ENCODE measurements at places on chromosomes 11 and 22. TPM values are rescaled to one million over a fixed set of nuclear protein-coding genes. Genes with fewer than 3 reads are reported as not detected.

GRCh38 chr11:26088391-26088790, 243.5 kb upstream of the ANO3 start:
- no peak for DNase-seq

The TTC36 gene
- total RNA-seq = not detected

The SAA2 gene
- not detected for total RNA-seq

DNA sequence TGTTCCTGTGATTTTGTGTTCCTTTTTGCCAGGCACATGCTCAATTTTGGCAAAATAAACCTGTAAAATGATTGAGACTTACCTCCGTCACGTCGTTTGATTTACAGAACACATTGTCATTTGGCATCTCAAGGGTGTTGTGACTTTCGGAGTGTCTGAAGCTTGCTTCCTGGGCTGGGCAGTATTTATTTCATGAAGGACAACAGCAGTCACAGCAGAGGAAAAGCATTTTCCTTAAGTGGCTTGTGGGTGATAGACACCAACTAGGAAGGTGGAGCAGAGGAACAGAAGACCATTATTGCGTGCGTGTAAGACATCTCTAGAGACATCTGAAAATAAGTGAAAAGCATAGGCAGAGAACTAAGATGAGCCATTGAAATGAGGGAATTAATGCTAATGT, 80.2 kb downstream of the SLC36A4 start:
- DNase-seq = no peak

DNA sequence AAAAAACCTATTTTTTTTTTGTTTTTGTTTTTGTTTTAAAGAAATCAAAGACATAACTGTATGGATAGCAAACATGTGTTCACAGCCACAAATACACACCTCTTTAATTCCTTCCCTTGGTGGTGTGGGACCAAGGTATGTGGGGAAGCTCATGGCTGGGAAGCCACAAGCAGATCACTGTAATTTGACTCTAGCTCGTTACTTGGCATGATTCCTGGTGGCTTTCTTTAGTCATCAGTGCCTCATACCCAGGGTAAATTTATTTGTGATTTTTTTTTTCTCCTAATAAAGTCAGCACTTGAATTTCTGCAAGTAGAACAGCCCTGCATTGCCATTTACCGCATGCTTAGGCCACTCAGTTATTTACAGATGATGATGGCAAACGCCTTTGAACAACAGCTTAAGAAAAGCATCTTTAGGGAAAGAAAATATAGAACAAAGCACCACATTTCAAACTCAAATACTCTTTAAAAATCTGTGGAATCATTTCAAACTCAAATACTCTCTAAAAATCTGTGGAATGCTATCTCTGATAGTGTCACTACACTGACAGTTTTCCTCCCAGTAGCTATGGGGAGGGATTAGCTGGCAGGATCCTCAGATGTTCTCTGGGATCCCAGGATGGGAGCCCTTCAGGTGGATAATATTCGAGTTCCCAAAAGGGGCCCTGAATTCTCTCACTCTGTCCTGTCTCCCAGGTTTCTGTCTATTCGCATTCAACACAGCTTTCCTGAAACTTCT, 687.2 kb downstream of the OPCML start:
- DNase-seq = peak; percentile 60

- DNase-seq = no peak
Measured at GRCh38 chr22:26941896-26942636, 284.7 kb downstream of the MIAT start.

GRCh38 chr11:104370478-104370877, 206.5 kb upstream of the PDGFD start:
- DNase-seq = no peak

The CNGA4 gene
- not detected for total RNA-seq

DNA sequence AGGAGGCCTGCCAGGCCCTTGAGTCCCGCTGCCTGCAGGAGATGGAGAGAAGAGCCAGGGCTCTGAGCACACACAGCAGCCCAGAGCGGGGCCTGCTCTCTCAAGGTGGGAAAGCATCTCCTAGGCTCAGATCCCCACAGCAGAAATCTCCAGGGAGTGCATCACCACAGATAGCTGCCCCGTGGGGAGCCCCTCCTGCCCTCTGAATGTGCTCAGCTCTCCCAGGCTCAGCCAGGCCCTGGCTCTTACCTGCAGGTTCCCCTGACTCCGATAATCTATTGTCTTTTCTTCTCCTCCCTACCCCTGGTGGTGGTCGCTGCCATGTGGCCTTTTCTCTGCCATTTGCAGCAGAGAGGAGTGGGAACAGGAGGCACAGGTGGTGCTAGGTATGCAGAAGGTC, 49.9 kb downstream of the BTG4 start:
- DNase-seq = no peak

The C11orf86 gene
- not detected for total RNA-seq

DNA sequence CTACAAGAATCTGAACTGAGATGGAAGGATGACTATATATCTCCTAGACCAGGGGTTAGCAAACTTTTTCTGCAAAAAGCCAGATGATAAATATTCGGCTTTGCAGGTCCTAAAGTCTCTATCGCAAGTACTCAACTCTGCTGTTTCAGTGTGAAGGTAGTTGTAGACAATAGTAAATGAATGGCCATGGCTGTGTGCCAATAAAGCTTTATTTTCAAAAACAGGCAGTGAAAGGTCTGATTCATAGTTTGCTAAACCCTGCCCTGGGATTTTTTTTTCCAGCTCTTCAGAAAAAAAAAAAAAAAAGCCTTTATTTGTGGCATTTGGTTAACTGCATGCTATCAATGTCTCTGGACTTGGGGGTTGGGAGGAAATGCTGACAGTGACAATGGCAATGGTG, 37.5 kb downstream of the FAM227A start:
- DNase-seq = no peak

The RAG1 gene
- 0.25 TPM for total RNA-seq

- DNase-seq = no peak
Measured at GRCh38 chr22:24072361-24072760, 61.3 kb downstream of the CABIN1 start.

The OVCH2 gene
- 10.7 TPM for total RNA-seq

DNA sequence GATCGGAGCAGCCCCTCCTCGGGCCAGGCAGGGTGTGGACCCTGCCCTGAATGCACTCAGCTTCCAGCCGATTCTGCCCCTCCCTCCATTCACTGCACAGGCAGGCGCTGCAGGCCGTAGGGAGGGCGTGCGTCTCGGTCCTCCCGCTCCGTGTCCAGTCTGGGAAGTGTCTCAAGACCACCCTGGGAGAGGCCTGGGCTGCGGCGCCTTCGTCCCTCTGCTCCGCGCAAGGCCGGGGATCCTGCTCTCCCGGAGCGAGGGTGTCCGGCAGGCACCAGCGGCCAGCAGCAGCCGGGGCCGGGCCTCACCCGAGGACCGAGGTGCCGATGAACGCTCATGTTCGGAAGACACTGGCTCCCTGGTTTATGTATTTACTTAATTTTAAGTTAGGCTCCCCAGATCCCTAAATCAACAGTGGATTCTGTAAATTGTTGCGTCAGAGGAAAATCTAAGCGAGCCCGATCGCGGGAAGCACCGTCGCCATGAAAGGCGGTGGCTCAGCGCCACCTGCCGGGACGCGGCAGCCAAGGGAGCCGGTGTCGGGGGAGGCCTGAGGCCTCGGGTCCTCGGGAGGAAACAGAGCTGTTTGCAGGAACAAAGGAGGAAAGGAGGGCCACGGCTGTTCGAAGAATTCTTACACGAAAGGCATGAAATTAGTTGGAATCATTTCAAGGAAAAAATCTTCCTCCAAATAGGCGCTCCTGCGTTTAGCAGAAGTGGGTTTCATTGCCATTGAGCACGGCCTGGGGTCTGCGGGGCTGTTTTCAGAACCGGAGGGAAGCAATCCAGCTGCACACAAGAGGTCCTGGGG, 195.3 kb downstream of the BRD1 start:
- DNase-seq = peak; percentile 77

The NPAT gene
- total RNA-seq = 7.1 TPM

DNA sequence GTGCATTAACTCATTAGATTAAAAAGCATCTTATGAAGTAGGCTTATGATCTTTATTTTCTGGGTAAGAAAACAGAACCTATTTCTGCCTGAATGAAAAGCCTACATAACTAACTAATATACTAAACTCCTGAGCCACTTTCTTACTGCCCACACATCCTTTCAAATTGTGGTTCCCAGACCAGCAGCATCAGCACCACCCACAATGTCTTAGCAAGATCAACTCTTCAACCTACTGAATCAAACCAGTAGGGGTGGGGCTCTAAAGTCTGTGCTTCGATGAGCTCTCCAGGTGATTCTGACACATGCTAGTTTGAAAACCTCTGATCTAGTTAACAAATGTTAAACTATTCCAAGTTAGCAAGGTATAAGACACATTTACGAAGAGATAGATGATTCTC, 462.4 kb downstream of the DLG2 start:
- no peak for DNase-seq

The MS4A6E gene
- total RNA-seq = not detected

GRCh38 chr22:48804811-48805301, 1022.8 kb downstream of the BRD1 start:
- no peak for DNase-seq

DNA sequence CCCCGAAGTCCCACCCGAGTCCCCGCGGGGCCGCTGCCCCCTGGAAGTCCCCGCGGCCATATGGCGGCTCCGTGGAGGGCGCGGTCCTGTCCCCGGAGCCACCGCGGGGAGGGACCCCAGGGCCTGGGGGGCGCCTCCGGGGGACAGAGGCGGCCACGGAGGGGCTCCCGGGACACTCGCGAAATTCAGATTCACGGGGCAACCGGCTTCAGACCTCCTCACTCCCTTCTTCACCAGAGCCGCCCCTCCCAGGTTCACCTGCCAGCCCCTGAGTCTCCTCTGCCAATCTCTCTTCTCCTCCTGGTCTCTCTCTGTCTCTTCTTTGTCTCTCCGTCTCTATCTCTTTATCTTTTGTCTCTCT, 28.2 kb upstream of the TOLLIP start:
- DNase-seq = no peak

DNA sequence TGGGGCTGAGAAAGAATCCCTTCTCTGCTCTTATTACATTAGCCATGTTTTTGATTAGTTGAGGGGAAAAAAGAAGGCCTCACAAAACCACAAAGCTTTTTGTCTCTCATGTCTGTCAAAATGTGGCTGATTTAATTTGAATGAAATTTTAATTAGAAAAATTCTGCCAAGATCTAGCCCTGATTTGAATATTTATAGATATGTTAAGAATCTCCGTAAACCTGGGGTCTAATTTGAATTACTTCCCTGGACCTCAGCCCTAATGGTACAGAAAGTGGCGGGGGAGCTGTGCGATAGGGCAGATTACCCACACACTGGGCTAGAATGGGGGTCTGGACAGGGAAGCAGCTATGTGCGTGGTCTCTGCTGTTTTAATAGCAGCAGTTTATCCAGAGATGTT, 141.3 kb upstream of the TTC12 start:
- no peak for DNase-seq

GRCh38 chr11:130100381-130101095, 30.8 kb downstream of the APLP2 start:
- DNase-seq = peak; percentile 46

The UBQLNL gene
- total RNA-seq = not detected

GRCh38 chr22:48779661-48780596, 1047.7 kb downstream of the BRD1 start:
- no peak for DNase-seq

The TMEM123 gene
- total RNA-seq = 104 TPM

DNA sequence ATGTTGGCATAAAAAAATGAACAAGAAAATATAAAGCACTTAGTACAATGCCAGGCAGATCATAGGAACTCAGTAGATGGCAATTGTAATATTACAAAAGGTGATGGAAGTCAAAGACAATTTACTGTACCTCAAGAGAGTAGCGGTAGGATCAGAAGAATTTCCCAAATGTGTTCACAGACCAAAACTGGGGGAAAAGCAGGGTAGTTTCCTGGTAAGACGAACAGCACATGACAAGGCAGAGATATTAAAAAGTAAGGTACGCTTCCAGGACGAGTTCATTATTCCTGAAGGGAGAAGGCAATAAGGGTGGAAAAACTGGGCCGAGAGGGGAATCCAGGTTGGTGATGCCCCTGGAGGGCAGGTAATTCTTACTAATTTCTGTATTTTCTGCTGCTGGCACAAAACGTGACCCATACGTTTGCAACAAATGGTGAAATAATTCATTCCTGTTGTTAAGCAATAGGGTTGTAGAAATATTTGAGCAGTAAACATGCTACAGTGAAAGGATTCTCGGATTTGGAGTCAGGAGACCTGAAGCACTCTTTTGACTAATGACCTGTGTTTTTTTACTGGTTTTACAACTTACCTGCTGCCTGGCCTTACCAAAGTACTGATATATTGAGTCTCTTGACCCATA, 786 bp upstream of the ANKRD42 start:
- DNase-seq = no peak

GRCh38 chr22:36359470-36359996, 28.2 kb downstream of the MYH9 start:
- no peak for DNase-seq

DNA sequence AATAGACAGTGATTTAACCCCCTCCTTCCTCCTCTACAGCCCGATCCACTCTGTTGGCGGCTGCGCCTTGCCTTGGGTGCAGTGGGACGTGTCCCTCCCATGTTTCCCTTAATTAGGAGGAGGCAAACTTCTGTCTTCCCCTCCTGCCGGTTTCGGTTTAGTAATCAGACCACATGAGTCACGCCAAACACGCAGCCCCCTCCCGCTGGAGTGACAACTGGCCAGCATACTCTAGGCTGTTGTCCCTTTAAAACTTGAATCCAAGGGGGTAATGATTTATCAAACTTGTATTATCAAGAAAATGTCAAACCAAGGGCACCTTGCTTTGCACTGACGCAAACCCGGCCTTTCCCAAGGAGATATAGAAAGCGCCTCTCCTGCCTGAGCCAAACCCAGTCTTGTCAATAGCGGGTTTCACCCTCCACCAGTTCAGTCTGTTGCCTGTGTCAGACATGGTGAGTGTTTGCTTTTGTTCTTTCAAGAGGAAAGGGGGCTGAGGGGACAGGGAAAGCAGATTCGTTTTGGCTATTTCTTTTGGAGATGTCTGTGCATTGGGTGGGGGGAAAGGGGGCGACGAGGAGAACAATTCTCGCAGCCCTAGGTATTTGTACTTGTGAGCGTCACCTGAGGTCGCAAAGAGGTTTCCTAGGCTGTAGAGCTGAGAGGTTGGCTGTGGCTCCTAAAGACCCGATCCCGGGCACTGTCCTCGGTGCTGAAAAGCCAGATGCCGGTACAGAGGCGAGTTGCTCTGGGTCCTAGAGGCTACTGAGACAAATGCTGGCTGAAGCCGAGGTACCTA, at the start of gene SLC6A5:
Gene SLC6A5, plus strand, starts transcription at position 388 of the 799 bp plus-strand sequence. Its CDS starts 65 bp downstream, at position 453.
- DNase-seq = no peak

DNA sequence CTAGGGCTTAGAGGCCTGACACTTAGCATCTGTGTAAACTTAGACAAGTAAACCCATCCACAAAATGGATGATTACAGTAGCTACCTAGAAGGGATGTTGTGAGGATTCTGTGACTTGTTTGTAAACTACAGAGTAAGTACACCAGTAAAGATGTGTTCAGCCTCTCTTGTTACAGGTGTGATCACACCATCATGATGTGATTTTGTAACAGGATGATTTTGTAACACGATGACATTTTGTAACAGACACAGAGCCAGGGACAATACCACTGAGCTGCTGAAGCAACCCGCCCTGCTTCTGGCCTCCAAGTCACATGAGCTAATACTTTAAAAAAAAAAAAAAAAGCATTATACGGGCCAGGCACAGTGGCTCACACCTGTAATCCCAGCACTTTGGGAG, 17.0 kb downstream of the FADD start:
- no peak for DNase-seq
